Suppressor macrophage (primary cell): ENCODE measurements at places on chromosomes 6 and 20.

DNA sequence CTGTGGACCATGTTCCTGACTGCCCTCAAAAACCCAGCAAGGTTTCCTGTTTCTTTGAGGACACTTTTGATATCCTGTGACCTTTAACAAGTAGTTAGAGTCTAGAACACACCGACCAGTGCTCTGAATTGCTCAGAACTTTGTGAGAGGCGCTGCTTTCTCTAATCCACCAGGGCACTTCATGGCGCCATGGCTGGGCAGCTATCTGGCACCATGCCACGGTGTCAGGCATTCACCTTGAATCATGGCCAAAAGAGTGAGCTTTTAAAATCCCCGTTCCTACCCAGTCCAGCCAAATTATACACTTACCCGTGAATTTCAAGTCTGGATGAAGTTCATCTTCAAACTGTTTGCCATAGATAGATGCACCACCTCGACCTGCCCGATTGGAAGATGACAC lies 17.0 kb upstream of the CPNE5 start:
- DNase-seq = no peak

DNA sequence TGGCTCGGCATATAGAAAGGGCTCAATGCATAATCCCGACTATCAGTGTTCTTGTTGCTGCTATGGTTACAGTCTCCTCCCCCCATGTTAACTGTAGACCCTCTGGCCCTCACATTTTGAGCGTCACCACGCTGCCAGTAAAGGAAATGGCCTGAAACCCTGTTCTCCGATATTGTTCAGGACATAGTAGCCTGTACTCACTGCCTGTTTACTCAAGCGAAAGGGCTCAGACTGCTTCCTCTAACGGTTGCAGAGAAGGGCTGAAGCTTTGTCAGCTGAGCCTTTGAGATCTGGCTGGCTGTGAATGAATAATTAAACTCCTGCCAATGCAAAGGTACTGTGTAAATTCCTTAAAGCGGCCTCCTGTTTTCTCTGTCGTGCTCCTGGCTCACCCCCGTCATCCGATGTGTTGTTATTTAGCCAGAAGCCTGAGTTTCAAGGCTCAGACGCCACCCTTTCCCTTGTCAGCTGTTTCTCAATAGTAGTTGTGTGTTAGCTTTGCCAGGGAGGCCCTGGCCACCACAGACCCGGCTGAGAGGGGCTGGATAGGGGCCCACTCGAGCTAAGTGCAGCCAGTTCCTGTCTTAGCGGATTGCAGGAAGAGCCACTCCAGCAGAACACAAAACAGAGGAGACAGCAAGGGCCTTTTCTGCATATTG lies 31.2 kb upstream of the RALGAPA2 start:
- peak; percentile 71 for DNase-seq

DNA sequence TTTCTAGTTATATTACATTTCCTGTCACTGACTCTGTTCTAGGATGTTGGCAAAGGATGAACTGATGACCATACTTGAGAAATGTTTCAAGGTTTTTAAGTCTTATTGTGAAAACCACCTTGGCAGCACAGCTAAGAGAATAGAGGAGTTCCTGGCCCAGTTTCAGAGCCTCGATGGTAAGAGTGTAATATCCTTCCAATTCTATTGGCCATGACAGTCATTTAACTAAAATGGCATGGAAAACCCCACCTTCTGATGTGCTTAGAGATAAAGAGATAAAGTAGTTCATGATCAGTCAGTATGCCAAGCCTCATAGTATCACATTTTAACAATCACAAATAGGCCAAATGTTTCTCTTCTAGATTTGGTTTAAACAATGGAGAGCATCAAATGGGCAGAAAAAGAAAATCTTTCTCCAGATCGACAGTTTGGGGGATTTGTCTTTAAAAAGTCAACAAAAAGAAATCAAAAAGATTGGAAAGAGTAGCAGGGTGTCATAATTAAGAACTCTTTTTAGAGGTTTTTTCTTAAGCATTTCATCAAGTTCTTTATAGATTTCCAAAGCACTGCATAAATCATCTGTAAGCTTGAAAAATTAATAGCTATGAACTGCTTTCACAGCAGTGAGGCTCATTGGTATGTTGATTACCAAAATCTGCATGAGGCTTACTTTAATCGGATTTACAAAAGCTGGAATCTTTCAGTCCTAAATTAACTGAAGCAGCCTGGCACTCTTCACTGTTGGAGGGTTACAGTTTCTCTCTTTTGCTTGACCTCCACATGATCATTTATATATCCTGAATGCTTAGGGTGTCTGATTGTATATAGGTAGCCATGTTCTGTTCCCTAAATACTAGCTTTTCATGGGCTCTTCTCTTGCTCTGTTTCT lies 48.7 kb downstream of the AKIRIN2 start:
- DNase-seq = no peak

- peak; percentile 58 for DNase-seq
These were observed 74.9 kb downstream of the FOXO3 start for GRCh38 chr6:108635505-108636226.

- DNase-seq = no peak
These were observed 121.5 kb downstream of the UST start for GRCh38 chr6:148868314-148868713.

- peak; percentile 46 for DNase-seq
These were observed 19.5 kb downstream of the DUSP22 start for GRCh38 chr6:311679-312220.

- no peak for DNase-seq
These were observed 62.5 kb downstream of the AHI1 start for GRCh38 chr6:135434991-135435390.

DNA sequence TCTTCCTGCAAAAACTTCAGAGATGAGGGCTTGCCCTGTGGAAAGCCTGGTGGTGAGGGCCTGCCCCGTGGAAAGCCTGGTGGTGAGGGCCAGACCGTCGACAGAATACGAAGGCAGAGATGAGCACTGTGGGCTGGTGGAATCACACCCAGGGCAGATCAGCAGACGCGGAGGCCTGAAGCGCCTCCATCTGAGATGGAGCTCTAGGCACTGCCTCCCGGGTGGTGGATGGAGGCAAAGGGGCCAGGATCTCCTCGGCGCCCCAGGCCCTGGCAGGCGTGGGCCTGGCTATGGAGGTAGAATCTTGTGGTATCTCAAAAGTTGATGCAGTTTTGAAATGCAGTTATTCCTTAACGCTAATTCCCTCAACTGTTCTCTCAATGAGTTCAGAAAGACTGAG lies 104.8 kb downstream of the PSMB1 start:
- no peak for DNase-seq

GRCh38 chr6:21767891-21768648 lies 174.5 kb downstream of the SOX4 start:
- no peak for DNase-seq

DNA sequence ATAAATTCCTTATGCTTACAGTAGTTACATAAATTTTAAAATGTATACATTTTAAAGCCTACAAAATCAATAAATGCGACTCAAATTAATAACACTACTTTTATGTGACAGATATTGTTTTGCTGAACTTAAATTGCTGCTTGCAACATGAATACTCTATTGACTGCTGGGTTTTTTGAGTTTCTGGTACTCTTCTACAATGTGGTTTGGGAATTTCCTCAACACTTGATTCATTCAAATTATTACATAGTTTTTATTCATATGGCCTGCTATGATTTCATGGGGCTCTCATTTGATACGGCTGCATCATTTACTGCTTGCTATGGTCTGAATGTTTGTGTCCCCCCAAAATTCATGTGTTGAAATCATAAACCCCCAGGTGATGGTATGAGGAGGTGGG lies 2.3 kb upstream of the TXLNB start:
- no peak for DNase-seq

DNA sequence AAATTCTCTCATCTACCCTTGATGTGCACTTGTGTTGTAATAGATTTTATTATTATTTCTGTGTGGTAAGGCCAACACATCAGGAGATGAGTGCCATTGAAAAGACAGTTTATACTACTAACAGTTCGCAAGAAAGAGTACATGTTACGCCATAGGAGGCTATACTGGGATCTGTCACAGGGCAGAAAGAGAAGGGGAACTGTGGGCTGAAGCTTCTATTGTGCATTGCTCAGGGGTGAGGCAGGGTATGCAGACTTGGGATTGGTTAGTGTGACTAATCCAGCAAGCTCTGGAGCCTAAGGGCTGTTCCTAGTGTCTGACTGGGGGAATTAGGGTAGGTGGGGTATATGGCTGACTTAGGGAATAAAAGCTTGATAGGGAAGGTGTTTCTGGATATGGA lies 50.9 kb downstream of the GPR63 start:
- peak; percentile 52 for DNase-seq

DNA sequence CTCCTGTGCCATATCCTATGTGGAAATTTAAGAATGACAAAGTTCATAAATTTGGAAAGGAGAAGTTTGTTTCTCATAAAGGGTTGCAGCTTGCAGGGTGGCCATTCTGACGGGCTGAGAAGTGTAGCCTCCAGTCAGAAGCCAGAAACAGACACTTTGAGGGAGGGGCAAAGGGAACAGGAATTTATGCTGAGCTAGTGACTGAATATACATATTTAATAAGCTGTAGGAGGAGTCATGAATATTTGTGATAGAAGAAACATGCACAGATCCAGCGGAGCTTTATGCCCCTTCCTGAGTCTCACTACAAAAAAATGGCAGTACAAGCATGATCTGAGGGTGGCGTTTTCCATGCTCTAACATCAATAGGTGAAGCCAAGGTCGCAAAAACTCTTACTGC lies 798.3 kb downstream of the KIF16B start:
- no peak for DNase-seq
